Activated naive CD4-positive, alpha-beta T cell treated with Interleukin-2 at 50 U/mL for 16 hours (primary cell): ENCODE measurements at places on chromosomes 2 and 18.

DNA sequence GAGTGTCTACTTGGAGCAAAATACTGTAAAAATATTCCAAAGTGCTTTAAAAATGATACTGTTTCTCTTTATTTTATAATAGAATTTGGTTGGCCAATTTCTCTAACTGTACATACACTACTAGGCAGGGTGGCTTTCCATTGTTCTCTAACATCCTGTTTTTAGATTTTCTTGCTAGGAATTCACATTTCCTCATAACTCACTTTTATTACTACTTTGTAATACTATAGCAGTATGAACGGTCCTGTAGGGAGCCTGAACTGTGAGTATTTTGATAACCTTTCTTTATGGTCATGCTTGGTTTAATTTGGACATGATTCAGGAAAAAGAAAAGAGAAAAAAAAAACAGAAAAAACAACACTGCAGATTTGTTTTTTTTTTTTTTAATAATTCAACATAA, 37.8 kb downstream of the GCG start:
- no peak for DNase-seq

- DNase-seq, result no peak
These were observed 272.6 kb downstream of the ARHGAP15 start for GRCh38 chr2:143401861-143402260.

DNA sequence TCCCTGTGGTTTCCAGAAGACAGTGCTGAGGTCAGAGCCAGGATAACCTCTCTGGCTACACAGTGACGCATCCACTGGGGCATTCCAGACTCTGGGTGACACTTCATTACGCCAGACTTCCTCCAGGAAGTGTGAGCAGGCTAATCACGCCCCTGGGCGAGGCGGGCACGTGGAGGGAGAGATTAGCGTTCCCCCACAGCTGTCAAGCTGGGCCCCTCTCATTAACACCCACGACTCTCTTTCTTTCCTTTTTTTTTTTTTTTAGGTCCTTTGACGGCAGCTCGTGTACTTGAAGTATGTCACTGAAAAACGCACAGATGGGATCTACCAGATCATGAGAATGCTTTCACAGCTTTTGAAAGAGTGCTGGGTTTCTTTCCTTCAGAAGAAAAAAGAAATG, 274.6 kb downstream of the AFF3 start:
- no peak for DNase-seq

GRCh38 chr2:232094201-232094600, 132.7 kb downstream of the DIS3L2 start:
- no peak for DNase-seq

GRCh38 chr2:59974051-59974766, 579.2 kb downstream of the BCL11A start:
- no peak for DNase-seq

DNA sequence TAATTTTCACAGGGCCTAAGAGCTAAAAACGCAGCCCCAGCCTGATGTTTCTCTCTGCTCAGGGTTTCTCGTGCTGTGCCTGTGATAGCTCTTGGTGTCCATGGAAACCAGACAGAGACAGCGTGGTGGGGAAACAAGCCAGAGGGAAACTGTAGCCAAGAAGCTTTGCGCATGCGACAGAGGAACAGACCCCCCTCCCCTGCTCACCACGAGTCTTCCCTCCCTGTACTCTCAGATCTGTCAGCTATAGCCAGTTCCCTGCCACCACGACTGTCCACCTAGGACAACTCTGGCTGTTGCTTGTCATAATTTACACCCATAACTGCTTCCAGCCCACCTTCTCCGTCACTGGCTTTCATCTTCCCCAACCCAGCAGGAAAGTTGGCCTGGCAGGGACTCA, 13.2 kb upstream of the DNAJC27 start:
- DNase-seq, result no peak

- no peak for DNase-seq
These were observed 367.5 kb upstream of the RAB12 start for GRCh38 chr18:8241731-8242130.
